GM18507 (cell line): ENCODE measurements at places on chromosomes 1 and 21.

DNA sequence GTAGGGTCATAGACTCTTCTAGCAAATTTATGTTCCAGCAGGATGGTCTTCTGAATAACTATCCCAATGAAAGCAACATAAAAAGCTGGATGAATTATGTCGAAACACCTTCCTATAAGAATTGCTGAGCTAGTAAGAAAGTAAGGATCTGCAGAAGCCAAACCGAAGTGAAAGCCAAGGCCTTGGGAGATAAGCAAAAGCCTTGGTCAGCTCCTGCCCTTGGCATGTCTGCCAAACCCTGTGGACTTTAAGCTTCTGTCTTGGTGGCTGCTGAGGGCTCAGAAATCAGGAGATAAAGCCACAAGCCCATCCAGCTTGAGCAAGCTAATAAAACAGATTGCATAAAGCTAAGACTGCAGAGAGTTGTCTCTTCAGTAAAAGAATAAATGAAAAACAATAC is 81.2 kb upstream of the KCND3 start:
- DNase-seq, result no peak

DNA sequence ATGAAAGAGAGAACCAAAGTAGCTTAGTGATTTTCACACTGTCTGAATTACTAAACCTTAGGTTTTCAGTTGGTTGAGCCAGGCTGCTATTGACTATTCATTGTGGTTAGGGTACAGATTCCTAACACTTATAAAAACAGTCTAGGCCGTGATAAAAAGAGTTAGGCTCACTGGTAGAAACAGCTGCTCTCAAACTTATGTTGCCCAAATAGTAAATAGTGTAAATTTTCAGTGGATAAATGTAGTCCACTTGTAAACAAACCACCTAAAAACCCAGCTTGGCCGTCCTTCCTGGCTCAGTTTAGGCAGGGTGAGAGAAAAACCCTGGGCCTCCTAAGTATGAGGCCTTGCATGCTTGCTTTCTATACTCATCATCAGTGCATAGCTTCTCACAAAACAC is 34.9 kb downstream of the ARID1A start:
- DNase-seq, result no peak

- DNase-seq, result no peak
These were observed 236.7 kb downstream of the BARHL2 start for GRCh38 chr1:90480271-90480835.

GRCh38 chr1:224430511-224431113 is 4.0 kb downstream of the WDR26 start:
- DNase-seq, result peak; percentile 42

DNA sequence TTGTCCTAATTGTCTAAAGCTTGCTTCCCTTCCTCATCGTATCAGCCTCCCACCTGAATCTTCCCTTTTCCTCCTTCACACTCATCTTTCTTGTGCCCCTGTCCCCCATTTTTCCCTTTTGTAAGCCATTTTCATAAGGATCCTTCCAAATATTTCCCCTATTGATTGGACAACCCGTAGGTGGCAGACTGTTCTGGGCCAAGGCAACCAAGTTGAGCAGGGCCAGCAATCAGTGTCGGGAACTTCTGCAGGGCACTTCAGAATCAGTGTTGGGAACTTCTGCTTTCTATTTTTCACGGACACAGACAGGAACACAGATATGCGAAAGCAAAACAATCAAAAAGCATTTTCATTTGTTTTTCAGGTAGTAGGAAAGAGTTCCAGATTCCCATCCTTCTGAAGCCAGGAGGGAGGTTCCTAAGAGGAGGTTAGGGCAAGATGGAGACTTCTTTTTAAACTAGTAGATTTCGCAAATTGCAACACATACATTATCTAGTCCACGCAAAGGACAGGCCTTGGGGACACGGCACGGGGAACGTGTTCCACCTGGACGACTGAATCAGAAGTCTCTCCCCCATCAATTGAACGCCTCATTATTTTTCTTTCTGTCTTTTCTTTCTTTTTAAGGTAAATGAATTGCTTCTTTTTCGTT is 691 bp upstream of the MPZL1 start:
- no peak for DNase-seq
